ENCODE measurements at places on chromosomes 16 and 17.

GRCh38 chr17:37847811-37848331 lies 76.3 kb upstream of the TBC1D3K start:
- DNase-seq: no peak

GRCh38 chr16:12674071-12674470 lies 129.6 kb downstream of the CPPED1 start:
- peak; percentile 28 for DNase-seq

GRCh38 chr17:38731526-38732294 lies 1.6 kb downstream of the CISD3 start:
- no peak for DNase-seq

GRCh38 chr16:65546353-65546791 lies 424.5 kb upstream of the CDH11 start:
- DNase-seq: no peak
